Left kidney (tissue), 8 donors: ENCODE measurements at places on chromosomes 11 and 22. TPM values are rescaled to one million over a fixed set of nuclear protein-coding genes. Genes with fewer than 3 reads are reported as not detected.

DNA sequence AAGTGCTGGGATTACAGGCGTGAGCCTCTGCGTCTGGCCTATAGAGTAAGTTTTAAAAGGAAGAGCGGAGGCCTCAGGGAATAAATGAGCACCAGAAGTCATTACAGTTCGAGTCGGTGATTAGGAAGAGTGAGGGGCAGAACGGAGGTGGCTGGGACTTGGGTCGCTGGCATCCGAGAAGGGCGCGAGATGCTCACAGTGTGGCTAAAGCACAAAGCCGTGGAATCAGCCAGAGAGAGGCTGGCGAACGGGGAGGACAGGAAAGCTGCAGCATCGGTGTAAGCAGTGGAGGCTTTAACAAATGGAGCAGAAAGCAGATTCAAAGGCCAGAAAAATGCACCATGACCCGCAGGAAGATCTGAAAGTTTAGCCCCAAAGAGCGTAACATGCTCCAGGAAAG lies 2.7 kb upstream of the KRTAP5-4 start:
- DNase-seq: no peak

DNA sequence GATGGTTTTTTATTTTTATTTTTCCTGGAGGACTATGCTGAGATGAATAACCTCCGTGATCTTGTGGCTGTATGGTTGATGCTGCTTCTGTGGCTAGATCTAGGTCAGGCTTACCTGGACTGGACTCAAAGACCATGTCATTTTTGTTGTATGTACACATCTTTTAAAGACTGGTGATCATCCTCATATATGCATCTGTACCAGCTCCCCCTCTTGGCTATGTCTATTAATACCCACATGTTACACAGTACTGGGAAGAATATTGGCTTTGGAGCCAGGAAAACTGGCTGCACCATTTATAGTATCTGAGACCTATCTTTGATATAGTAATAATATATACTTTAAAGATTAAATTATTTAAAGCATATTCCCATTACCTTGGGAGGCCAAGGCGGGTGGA lies 18.4 kb upstream of the PITPNB start:
- no peak for DNase-seq

DNA sequence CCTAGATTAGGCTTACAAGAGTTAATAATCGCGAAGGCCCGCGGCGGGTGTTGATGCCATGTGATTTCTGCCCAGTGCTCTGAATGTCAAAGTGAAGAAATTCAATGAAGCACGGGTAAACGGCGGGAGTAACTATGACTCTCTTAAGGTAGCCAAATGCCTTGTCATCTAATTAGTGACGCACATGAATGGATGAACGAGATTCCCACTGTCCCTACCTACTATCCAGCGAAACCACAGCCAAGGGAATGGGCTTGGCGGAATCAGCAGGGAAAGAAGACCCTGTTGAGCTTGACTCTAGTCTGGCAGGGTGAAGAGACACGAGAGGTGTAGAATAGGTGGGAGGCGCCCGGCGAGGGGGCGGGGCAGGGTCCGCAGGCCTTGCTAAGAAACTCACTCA lies 65.5 kb downstream of the AAMDC start:
- no peak for DNase-seq

DNA sequence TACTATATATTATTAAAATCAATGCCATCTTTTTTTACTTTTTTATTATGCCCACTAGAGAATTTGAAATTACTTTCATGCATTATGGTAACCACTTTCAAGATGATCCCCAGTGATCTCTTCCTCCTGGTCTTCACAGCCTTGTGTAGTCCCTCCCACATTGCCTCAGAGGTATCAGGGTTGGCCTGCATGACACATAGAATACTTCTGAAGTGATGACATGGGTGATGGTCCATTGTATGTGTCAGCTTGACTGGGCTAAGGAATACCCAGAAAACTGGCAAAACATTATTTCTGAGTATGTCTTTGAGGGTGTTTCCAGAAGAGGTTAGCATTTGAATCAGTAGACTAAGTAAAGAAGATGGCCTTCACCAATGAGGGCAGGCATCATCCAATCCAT lies 14.2 kb upstream of the ISX start:
- DNase-seq: no peak

GRCh38 chr11:133966921-133967598 lies 10.3 kb upstream of the IGSF9B start:
- no peak for DNase-seq

DNA sequence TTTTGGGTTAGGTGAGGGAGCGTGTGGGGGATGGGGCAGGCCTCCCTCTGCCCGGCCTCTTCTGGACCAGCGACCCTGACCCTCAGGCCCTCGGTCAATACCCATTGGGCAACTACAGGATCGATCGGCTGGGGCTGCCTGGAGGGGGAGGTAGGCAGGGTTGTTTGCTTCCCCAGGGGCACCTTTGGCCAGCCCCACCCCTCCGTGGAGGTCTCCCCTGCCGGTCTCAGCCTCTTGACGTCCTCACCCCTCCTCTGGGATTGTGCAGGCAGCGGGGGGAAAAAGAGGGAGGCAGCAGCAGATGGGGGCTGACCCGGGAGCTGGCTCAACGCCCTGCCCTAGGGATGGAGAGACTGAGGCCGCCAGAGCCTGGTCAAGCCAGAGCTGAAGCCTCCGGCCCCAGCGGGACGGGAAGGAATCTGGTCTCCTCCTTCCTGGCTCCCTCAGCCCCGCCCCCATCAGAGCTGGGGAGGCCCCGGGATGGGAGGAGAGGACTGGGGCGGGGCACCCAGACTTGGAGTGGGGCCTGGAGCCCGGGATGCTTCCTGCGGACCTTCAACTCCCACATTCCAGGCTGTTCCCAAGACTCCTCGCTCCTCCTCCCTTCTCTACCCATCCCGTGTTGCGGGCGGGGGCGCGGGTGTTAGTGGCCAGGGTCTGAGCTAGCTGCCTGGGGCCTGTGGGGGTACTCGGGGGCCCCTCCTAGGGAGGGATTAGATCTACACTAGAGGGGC lies 14.4 kb upstream of the CDC42EP1 start:
- peak; percentile 95 for DNase-seq

- DNase-seq: no peak
These were observed 11.5 kb upstream of the EMID1 start for GRCh38 chr22:29194184-29194583.

GRCh38 chr22:23113847-23114720 lies 27.7 kb downstream of the RSPH14 start:
- no peak for DNase-seq

DNA sequence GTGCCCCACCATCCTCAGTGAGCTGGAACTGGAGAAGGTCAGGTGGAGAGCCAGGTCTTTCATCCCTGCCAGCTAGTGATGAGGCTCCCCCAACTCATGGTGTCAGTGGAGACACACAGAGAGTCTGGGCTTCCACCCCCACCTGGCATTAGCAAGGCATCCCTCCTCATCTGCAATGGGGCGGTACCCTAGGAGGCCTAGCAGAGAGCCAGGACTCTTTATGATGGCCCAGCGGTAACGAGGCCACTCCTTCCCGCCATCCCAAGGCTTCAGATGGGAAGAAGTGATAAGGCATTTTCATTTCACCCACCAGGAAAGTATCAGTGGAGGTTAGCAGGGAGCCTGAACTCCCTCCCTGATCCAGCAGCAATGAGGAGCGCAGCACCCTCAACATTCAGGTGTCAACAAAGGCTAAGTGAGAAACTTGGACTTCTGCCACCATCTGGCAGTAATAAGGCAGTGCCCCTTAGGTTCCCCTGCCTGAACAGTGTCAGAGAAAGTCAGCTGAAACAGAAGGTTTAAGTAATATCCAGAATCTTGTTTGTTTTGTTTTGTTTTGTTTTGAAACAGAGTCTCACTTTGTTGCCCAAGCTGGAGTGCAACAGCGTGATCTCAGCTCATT lies 40.5 kb upstream of the FBLN1 start:
- DNase-seq: no peak

DNA sequence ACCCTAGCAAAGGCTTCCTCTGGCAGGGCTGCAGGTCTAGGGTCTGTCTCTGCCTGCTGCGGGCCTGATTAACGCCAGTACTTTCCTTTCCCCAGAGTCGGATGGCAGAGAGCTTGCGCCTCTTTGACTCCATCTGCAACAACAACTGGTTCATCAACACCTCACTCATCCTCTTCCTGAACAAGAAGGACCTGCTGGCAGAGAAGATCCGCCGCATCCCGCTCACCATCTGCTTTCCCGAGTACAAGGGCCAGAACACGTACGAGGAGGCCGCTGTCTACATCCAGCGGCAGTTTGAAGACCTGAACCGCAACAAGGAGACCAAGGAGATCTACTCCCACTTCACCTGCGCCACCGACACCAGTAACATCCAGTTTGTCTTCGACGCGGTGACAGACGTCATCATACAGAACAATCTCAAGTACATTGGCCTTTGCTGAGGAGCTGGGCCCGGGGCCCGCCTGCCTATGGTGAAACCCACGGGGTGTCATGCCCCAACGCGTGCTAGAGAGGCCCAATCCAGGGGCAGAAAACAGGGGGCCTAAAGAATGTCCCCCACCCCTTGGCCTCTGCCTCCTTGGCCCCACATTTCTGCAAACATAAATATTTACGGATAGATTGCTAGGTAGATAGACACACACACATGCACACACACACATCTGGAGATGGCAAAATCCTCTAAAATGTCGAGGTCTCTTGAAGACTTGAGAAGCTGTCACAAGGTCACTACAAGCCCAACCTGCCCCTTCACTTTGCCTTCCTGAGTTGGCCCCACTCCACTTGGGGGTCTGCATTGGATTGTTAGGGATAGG lies 18.6 kb downstream of the RSPH14 start:
- DNase-seq: no peak

DNA sequence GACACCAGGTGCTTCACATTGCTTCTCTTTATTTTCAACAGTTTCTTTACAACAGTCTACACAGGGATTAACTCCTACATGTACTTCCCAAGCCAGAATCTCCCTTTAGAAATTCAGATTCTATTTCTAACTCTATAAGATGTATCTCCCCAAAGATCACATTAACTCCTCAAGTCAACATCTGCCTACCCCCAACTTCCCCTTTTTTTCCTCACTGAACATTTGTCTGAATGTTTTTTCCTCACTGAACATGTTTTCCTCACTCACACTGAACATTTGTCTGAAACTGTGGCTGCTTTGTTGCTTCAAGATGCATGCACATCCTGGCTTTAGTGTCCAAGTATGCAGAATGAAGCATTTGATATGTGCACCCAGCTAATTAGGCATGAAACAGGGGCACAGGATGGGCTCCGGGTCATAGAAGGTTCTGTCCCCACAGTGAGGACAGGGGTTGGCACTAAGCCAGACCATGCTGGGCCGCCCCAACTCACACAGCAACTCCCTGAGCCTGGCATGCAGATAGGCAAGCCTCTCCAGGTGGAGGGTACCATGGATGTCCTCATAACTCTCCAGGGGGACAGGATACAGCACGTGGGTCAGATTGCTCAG lies 11.3 kb downstream of the PRAME start:
- no peak for DNase-seq

DNA sequence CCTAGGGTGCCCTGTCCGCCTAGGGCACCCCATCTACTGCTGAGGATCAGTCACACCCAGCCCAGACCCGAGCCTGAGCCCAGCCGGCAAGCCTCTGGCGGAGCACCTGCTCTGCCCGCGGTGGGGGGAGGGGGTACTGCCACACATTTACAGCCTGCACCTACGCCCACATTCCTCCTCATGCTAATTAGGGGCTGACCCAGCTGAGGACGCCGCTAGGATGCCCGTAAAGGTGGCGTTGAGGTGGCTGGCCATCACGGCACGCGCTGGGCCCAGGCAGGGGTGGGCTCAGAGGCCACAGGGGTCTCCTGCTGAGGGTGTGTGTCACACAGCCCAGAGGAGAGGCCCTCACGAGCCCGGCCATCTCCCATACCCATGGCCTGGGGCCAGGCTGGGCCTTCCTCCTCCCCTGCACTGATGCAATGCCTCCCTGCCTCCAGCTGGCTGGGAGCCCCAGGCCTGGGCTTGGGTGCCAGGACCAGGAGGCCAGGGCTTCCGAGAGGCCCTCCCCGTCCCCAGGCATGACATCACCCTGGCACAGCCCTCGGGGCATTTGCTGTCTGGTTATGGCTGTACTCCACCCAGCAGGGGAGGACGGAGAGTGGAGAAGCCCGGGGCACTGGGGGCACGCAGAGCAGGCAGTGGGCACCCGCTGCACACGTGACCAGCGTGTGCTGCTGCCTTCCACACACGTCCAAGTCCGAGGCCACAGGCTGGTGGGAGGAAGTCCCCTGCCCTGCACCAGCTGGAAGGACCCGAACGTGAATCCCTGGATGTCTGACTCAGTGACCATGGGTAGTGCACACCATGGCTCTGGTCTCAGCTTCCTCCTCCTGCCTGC lies 12.7 kb downstream of the DUSP8 start:
- no peak for DNase-seq

DNA sequence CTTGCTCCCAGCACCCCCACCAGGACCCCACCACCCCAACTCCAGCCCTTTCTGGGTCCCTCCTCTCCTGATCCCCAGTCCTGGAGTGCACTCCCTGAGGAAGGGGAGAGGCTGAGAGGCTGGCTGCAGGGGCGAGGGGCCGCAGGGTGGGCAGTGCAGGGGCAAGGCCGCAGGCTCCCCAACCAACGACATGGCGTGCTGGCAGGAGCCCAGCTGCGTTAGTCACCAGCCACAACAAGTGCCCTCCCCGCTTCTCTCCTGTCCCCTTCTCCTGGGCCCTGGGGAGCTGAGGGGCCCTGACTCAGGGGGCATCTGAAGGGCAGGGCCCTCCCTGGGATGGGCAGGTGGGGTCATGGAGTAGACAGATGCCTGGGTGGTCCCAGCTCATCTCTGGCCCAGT lies 2.3 kb downstream of the CABP7 start:
- DNase-seq: no peak

DNA sequence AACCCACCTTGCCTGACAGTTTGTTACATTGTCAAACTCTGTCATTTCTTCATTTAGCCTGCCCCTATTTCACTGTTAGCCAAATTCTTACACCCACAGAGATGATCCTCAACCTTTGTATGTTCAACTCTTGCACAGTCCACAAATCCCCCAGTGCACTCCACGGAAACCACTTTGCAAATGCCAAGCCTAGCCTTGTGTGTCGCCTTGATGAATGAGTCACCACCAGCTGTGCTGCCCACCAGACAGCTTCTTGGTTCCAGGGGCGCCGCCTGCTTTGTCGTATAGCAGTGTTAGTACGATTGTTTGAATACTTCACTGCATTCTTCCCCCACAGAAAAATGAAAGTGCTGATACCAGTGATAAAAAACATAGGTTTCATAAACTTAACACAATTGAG lies 686.3 kb downstream of the NTM start:
- DNase-seq: no peak

- no peak for DNase-seq
These were observed at the start of gene MOB2 for GRCh38 chr11:1486054-1486825. Gene MOB2, minus strand, starts transcription at chr11:1486779. Its CDS starts 223 bp downstream, at chr11:1486556.

The ACER3 gene
- 19.2 TPM for polyA plus RNA-seq

The CCDC73 gene
- 0.43 TPM for polyA plus RNA-seq

The FBLN1 gene
- 98.3 TPM for polyA plus RNA-seq

The VSIG10L2 gene
- polyA plus RNA-seq: not detected

The SPON1 gene
- polyA plus RNA-seq: 76.3 TPM

The KCNQ1OT1 gene
- polyA plus RNA-seq: 2.8 TPM

The TRPC6 gene
- polyA plus RNA-seq: 10.2 TPM

The EMID1 gene
- 67.6 TPM for polyA plus RNA-seq

The MUC6 gene
- polyA plus RNA-seq: 26.8 TPM

The GRIA4 gene
- 0.75 TPM for polyA plus RNA-seq

The ESAM gene
- polyA plus RNA-seq: 55.2 TPM

The HBG2 gene
- 1,458 TPM for polyA plus RNA-seq

The GNAZ gene
- 4.7 TPM for polyA plus RNA-seq

The KCNA4 gene
- 0.13 TPM for polyA plus RNA-seq

The DDIAS gene
- 11.4 TPM for polyA plus RNA-seq
